ENCODE measurements at places on chromosomes 7 and 10.

DNA sequence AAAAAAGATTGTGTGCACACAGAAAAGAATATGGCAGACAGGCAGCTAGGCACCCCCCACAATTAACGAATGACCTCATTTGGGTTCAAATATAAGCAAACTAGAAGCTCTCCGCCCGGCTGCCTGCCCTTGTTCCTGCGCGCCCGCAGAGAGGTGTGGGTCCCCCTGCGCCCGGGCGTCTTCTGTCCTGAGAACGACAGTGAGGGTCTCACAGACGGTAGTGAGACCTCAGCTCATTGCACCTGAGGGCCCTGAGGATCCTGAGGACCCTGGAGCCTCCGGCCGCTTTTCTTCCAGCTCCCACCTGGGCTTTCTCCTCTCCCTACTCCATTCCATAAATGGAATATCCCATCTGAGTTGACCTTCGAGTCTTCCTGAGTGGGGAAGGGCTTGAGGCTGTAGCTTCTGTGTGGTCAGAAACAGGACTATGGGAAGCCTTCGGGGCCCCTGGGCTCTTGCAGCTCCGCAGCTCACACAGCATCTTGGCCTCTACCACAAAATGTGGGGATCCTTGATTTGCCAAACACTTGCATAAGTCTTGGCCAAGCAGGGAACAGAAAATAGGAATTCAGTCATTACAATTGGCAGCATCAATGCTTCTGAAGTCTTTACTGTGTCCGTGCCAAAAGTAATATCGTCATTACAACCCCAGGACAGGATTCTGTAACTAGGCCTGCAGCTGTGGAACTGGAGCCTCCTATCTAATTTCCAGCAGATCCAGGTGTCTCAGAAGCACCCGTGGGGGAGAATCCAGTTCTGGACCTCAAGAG, 43.8 kb downstream of the JAKMIP3 start:
- no peak for DNase-seq

- DNase-seq, result no peak
These were observed 265.6 kb upstream of the NPVF start for GRCh38 chr7:25493805-25494366.

DNA sequence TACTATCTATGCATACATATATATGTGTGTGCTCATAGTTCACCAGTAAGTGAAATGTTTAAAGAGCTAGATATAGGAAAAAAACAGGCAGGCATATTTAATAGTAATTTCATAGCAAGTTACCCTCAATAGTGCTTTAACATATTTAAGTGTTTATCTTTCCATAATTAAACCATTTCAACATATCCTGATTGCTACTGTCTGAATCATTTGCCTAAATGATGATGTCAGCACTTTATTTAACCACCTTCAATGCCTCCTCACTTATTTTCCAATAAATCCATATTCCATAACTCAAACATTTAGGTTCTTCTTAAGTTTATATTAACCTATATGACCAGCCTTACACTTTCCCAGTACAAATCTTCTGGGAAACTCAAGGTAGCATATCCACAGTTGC, 601.1 kb downstream of the ARL4A start:
- no peak for DNase-seq

DNA sequence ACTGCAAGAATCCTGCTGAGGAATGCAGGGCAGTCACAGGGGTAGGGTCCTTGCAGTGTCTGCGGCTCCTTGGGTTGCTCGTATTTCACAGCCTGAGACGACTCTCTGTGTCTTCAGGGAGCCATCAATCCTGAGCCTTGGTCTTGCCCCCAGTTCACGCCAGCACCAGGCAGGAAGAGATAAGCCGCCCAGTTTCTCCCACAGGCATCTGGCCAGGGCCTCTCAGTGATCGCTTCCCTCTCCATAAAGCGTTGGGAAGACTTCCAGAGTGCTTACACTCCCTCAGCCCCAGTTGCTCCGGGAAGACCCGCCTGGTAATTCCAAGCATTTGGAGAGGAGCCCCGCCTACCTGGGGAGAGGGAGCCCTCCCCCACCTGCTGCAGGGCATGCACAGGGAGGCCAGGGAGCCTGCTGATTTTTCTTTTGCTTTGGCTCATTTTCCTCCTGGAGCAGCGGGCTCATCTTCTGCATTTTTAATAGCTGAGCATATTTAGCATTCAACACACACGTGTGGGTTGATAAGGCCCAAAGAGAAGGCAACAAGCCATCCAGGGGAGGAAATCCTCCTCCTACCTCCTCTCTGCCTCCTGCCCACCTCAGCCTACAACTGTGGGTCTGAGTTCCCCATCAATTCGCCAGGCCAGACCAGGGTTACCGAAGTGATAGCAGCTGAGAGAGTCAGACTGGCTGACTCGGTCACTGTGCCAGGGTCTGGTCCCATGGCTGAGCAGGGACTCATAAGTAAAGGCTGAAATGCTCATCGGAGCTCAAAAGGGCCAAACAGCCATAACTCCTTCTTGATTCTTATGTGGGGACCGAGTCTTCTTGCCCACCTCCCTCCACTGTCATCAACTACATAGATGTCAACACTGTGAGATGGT, 74.4 kb upstream of the EFCAB10 start:
- DNase-seq, result no peak

DNA sequence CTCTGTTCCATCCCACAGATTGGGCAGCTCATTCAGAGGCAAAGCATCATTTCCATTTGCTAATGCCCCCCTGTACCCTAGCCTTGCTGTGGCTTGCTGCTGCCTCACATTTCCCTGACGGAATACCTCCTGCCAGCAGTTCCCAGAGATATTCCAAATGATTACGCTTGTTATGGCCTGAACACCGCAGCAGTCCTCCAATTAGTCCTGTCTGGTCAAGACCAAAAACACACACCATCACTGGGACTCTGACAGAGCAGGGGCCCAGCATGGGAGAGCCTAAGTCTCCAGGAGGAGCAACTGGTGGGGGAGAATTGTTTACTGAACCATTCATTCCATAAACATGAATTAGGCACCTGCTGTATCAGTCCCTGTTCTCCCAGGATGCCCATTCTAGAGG, 6.1 kb downstream of the OGDHL start:
- no peak for DNase-seq
